ENCODE measurements at places on chromosomes 13 and 19. TPM values are rescaled to one million over a fixed set of nuclear protein-coding genes. Genes with fewer than 3 reads are reported as not detected.
A peak's percentile ranks its signal among the peaks of the same experiment; 100 is the strongest.

DNA sequence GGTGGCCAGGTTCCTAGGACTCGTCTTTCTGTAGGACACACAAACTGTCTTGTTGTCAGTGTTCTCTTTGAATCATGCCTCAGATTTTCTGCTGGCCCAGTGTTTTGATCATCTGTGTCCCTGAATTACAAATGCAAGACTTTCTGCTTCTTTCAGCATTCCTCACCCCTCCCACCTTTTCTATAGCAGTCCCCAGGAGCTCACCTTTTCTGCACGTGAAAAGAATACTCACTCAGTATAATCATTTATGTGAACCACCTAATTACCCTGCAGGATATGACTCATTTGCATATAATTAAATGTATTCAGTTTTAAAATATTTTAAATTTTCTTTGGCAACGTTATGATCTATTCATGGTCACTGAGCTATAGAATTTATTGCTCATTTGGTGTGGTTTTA lies 389.2 kb downstream of the ITGBL1 start:
- H3K27ac ChIP-seq: no peak overlapping the region
- no peaks in the 10 kb centered on the region for H3K27me3 ChIP-seq
- H3K4me3 ChIP-seq: no peak overlapping the region
- no peaks in the 10 kb centered on the region for H3K4me1 ChIP-seq

ZNF726 gene
- 0.93 TPM for total RNA-seq

SIGLECL1 gene
- total RNA-seq: not detected

- H3K4me3 ChIP-seq: no peak overlapping the region
- DNase-seq: peak; percentile 22
- H3K27ac ChIP-seq: no peak overlapping the region
- no peaks in the 10 kb centered on the region for H3K4me1 ChIP-seq
Measured at GRCh38 chr13:36758345-36758744, 60.7 kb upstream of the RFXAP start.

GRCh38 chr13:71589032-71589431 lies 278.0 kb downstream of the DACH1 start:
- H3K4me1 ChIP-seq: no peaks in the 10 kb centered on the region
- no peaks in the 10 kb centered on the region for H3K36me3 ChIP-seq
- no peak overlapping the region for H3K4me3 ChIP-seq
- DNase-seq: no peak
- no peaks in the 10 kb centered on the region for H3K27me3 ChIP-seq

RNF17 gene
- total RNA-seq: not detected

GRCh38 chr19:5621311-5621944 lies 1.1 kb downstream of the SAFB2 start:
- DNase-seq: peak; percentile 27
- peaks cover 3% of the 10 kb centered on the region for H3K4me1 ChIP-seq
- peak overlapping the region; percentile 93 for H3K27ac ChIP-seq
- peak overlapping the region; percentile 89 for H3K4me3 ChIP-seq
- peaks cover 3% of the 10 kb centered on the region for H3K36me3 ChIP-seq

- H3K27me3 ChIP-seq: no peaks in the 10 kb centered on the region
- no peak for DNase-seq
Measured at GRCh38 chr19:8030960-8031359, 21.6 kb upstream of the CCL25 start.

CGB5 gene
- not detected for total RNA-seq

- no peaks in the 10 kb centered on the region for H3K27me3 ChIP-seq
- H3K4me1 ChIP-seq: no peaks in the 10 kb centered on the region
- no peaks in the 10 kb centered on the region for H3K36me3 ChIP-seq
- no peak overlapping the region for H3K4me3 ChIP-seq
- H3K27ac ChIP-seq: no peak overlapping the region
Measured at GRCh38 chr13:100533588-100534041, 55.0 kb downstream of the GGACT start.

NTF4 gene
- not detected for total RNA-seq

LHFPL6 gene
- 4.3 TPM for total RNA-seq

GRCh38 chr19:38304866-38305429 lies 897 bp downstream of the C19orf33 start:
- H3K27ac ChIP-seq: peak overlapping the region; percentile 84
- no peaks in the 10 kb centered on the region for H3K27me3 ChIP-seq
- H3K4me1 ChIP-seq: no peaks in the 10 kb centered on the region
- peak; percentile 96 for DNase-seq
- peak overlapping the region; percentile 42 for H3K4me3 ChIP-seq

Measured in colonic mucosa (tissue), 4 donors.